ENCODE measurements at places on chromosomes 7 and 10.

DNA sequence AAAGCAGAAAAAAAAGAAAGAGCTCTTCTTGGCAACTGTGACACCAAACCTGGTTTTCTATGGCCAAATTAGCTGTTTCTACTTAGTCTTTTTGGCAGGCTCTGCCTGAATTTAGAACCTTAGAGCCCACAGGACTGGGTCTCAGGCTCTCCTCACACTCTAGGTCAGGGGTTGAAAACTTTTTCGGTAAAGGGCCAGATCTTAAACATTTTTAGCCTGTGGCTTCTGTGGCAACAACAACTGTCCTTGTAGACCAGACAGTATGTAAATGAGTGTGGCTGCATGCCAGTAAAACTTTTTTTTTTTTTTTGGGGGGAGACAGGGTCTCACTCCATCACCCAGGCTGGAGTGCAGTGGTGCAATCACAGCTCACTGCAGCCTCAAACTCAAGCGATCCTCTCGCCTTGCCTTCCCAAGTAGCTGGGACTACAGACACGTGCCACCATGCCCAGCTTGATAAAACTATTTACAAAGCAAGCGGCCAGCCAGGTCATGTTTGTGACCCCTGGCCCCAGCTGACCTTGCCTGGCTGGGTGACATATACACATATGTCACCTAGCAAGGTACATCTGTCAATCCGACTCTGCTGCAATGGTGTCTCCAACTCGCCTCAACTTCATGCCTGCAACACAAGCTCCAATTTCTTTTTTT, 17.4 kb downstream of the KPNA7 start:
- DNase-seq: no peak

DNA sequence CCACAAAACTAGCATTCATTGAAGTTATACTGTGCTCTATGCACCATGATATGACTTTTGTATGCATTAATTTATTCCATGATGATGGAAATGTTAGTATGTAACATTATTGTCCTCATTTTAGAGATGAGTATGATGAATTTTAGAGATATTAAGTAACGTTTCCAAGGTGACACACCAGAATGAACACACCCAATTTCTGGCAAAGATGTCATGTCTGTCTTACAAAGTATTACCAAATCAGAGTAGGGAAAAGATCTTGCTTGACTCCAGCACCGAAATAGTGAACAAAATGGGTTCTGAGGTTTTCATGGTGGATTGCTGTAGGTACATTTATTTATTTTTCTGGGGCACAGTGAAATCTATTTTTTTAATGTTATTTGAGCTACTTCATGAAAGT, 33.8 kb upstream of the COL1A2 start:
- no peak for DNase-seq

- no peak for DNase-seq
Observed at GRCh38 chr7:20152511-20152910, 64.7 kb downstream of the MACC1 start.

GRCh38 chr10:95508730-95509129, 52.4 kb downstream of the SORBS1 start:
- DNase-seq: no peak

DNA sequence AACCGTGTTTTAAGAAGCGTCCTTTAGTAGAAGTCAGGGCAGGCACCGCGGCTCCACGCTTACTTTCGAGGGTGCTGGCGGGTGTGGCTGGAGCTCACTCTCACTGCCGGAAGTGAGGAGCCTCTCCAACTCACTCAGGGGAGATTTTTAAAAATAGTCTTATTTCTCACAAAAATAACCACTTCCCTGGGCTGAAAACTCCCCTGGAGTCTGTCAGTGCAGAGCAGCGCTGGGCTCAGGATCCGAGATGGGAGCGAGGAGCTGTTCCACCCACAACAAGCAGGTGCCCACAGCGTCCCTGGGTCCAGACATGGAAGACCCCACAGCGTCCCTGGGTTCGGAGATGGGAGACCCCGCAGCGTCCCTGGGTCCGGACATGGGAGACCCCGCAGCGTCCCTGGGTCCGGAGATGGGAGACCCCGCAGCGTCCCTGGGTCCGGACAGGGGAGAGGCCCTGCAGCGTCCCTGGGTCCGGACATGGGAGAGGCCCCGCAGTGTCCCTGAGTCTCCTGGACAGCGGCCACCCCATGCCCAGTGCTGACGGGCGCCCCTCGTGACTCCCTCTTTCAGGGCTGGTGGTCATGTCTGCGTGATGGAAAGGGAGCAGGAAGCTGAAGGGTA, 51.2 kb downstream of the VIPR2 start:
- no peak for DNase-seq

DNA sequence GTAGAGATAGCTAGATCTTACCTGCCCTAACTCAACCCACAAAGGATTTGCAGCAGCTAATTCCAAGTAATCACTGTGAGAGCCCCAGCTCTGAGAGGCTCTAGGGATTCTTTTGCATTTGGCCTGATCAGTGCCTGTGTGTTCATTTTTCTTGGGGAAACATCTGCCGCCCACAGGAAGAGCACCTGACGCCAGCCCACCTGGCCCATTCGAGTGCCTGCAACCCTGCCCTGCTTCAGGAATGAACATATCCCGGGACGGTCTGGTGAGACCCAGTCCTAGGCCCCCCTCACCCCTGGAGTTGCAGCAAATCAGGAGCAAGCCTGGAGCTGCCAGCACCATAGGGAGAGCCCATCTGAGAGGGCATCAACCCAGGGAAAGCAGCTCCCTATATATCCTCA, 38.8 kb downstream of the GSDME start:
- DNase-seq: no peak

- DNase-seq: peak; percentile 44
Observed at GRCh38 chr7:128347647-128348097, 4.0 kb upstream of the RBM28 start.

- DNase-seq: no peak
Observed at GRCh38 chr7:23011222-23011924, 2.6 kb downstream of the HYCC1 start.

- DNase-seq: no peak
Observed at GRCh38 chr7:155258226-155258560, 39.5 kb upstream of the INSIG1 start.
